Uterus (tissue), 4 donors: ENCODE measurements at places on chromosomes 11 and 22. TPM values are rescaled to one million over a fixed set of nuclear protein-coding genes. Genes with fewer than 3 reads are reported as not detected.

- no peaks in the 10 kb centered on the region for H3K27me3 ChIP-seq
- H3K4me1 ChIP-seq = no peaks in the 10 kb centered on the region
- no peak overlapping the region for H3K27ac ChIP-seq
- no peak overlapping the region for H3K4me3 ChIP-seq
These were observed 3.1 kb upstream of the MYEOV start for GRCh38 chr11:69290806-69291205.

DNA sequence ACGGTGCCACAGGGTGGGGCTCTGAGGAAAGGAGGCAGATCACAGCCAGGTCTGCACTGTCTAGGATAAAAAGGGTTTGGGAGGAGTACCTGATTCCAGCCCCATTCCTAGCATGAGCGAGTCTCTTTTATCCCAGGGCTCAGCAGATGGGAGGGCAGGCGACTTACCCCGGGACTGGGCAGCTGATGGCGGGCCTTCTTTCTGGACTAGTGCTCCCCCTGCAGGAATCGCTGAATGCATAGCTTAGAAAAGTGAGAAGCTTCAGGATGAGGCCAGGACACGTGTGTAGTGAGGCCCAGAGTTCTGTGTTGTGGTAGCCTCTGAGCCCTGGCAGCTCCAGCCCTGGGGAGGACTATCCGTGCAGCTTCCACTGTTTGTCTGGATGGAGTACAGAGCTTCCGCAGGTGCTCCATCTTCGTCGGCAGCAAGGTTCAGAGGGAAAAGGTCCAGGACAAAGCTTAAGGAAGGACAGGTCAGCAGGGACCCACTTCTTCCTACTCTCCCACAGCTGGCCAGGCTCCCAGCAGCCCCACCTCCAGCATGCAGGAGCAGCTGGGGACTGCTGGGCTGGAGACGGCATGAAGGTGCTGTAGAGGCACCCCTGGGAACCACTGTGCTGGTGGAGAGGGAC, 30.4 kb downstream of the COMMD9 start:
- H3K27me3 ChIP-seq = no peaks in the 10 kb centered on the region
- H3K4me3 ChIP-seq = no peak overlapping the region
- H3K27ac ChIP-seq = no peak overlapping the region
- H3K36me3 ChIP-seq = no peaks in the 10 kb centered on the region
- H3K4me1 ChIP-seq = no peaks in the 10 kb centered on the region

- H3K27me3 ChIP-seq = peaks cover 3% of the 10 kb centered on the region
- no peak for DNase-seq
- H3K27ac ChIP-seq = no peak overlapping the region
- H3K4me1 ChIP-seq = no peaks in the 10 kb centered on the region
- H3K36me3 ChIP-seq = no peaks in the 10 kb centered on the region
These were observed 72.1 kb downstream of the JRKL start for GRCh38 chr11:96461871-96462270.

- H3K4me3 ChIP-seq = no peak overlapping the region
- no peaks in the 10 kb centered on the region for H3K36me3 ChIP-seq
- no peak overlapping the region for H3K27ac ChIP-seq
- no peaks in the 10 kb centered on the region for H3K27me3 ChIP-seq
- H3K4me1 ChIP-seq = no peaks in the 10 kb centered on the region
- DNase-seq = no peak
These were observed 61.2 kb upstream of the SUSD2 start for GRCh38 chr22:24120044-24120443.

- H3K4me3 ChIP-seq = no peak overlapping the region
- H3K36me3 ChIP-seq = no peaks in the 10 kb centered on the region
- no peak overlapping the region for H3K27ac ChIP-seq
- no peaks in the 10 kb centered on the region for H3K4me1 ChIP-seq
These were observed 861.3 kb downstream of the TBC1D22A start for GRCh38 chr22:47623763-47624148.

- no peak overlapping the region for H3K27ac ChIP-seq
- no peak for DNase-seq
- no peaks in the 10 kb centered on the region for H3K4me1 ChIP-seq
- no peak overlapping the region for H3K4me3 ChIP-seq
These were observed 99.3 kb downstream of the RASSF10 start for GRCh38 chr11:13108416-13108815.

DNA sequence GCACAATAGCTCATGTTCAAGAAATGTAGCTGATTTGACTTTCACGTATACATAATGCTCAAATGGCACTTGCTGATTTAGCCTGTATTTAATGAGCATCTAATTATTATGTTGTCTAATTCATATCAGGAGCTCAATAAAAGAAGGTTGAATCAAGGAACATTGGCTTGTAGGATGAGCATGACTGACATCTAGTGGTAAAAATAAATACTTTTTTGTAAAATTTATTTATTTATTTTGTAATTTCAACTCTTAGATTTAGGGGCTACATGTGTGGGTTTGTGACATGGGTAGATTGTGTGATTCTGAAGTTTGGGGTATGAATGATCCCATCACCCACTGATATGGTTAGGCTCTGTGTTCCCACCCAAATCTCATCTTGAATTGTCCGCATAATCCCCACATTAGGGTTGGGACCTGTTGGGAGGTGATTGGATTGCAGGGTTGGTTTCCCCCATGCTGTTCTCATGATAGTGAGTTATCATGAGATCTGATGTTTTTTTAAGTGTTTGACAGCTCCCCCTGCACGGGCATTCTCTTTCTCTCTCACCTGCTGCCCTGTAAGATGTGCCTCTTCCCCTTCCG, 1.7 kb upstream of the OR52E5 start:
- no peaks in the 10 kb centered on the region for H3K27me3 ChIP-seq
- no peak overlapping the region for H3K27ac ChIP-seq
- no peaks in the 10 kb centered on the region for H3K4me1 ChIP-seq
- no peaks in the 10 kb centered on the region for H3K36me3 ChIP-seq

DNA sequence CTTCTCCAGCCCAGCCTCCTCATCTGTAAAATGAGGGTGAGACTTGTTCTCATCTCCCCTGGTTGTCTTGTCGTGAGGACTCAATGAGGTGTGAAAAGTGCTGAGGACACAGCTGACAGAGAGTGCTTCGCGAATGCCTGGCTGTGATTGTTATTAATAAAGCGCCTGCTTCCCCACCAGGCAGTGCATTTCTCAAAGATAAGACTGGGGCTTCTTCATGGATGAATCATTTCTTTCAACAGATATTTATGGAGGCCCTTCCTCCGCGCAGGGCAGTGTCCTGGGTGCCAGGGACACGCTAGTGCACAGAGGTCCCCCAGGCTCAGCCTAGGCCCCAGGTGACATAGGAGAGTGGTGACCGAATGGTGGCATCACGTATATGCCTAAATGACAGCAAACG, 34.3 kb upstream of the SHISAL1 start:
- DNase-seq = no peak
- H3K27me3 ChIP-seq = no peaks in the 10 kb centered on the region
- H3K4me3 ChIP-seq = no peak overlapping the region
- H3K4me1 ChIP-seq = no peaks in the 10 kb centered on the region

DNA sequence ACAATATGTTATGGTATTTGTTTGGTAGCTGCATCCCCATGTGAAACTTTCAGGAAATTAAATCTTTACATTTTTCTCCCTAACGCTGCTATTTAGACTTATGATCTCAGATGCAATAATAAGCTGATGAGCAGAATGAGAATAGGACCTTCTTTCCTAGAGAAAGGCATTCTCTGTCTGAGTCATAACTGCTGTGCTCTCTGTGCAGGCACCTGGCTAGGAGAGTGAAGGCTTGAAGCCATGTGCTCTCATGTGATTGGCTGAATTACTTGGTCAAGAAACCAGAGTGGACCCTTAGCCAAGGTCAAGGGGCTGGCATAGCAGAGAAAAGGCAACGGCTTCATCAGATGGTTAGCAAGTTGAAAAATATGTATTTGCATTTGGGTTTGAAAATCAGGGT, 185.0 kb downstream of the ADAMTS15 start:
- no peaks in the 10 kb centered on the region for H3K27me3 ChIP-seq
- H3K4me1 ChIP-seq = no peaks in the 10 kb centered on the region
- H3K27ac ChIP-seq = no peak overlapping the region
- no peaks in the 10 kb centered on the region for H3K36me3 ChIP-seq
- no peak overlapping the region for H3K4me3 ChIP-seq

GRCh38 chr11:63490551-63491239, at the start of gene PLAAT5:
PLAAT5 (minus strand) TSS chr11:63491167; CDS start chr11:63491034, 133 bp downstream.
- H3K4me3 ChIP-seq = peak within 1 kb of the TSS; percentile 40
- peaks cover 6% of the 10 kb centered on the region for H3K4me1 ChIP-seq
- no peaks in the 10 kb centered on the region for H3K27me3 ChIP-seq
- peak within 1 kb of the TSS; percentile 77 for H3K27ac ChIP-seq

DNA sequence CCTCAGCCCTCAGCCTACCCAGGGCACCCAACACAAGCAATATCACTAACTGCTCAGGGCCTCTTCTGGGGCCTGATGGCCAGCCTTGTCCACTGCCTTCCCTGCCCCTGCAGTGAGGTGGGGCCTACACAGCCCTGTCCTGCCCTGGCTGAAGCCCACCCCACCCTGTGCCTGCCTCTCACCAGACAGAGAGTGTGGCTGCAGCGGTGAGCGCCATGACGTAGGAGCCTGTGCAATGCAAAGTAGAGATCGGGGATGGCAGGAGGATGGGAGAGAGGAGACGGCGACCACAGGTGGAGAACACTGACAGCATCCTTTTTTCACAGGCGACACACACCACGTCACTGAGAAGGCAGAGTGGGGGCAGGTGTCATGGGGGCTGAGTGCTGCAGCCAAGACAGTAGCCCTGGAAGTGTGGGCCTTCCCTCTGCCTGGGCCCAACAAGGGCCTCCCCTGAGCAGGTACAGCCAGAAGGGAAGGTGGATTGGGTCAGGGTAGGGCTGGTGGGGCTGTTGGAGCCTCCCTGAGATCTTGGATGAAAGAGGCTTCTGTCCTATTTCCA, 65.3 kb upstream of the CLTCL1 start:
- H3K27me3 ChIP-seq = no peaks in the 10 kb centered on the region
- no peak for DNase-seq
- no peaks in the 10 kb centered on the region for H3K36me3 ChIP-seq
- no peak overlapping the region for H3K4me3 ChIP-seq
- no peaks in the 10 kb centered on the region for H3K4me1 ChIP-seq

GRCh38 chr11:117765068-117765467, 31.9 kb downstream of the DSCAML1 start:
- no peak for DNase-seq
- no peak overlapping the region for H3K27ac ChIP-seq
- H3K4me3 ChIP-seq = no peak overlapping the region
- no peaks in the 10 kb centered on the region for H3K4me1 ChIP-seq
- H3K27me3 ChIP-seq = no peaks in the 10 kb centered on the region

The CRKL gene
- total RNA-seq = 29.4 TPM

The PRRG4 gene
- total RNA-seq = 2.3 TPM

The CASP5 gene
- total RNA-seq = not detected
